Ureter (tissue), 1 donor: ENCODE measurements at places on chromosomes 16 and 17. TPM values are rescaled to one million over a fixed set of nuclear protein-coding genes. Genes with fewer than 3 reads are reported as not detected.

GRCh38 chr17:61485067-61485775, 33.0 kb downstream of the TBX4 start:
- no peak for DNase-seq

GRCh38 chr17:81515530-81516041, 3.0 kb upstream of the ACTG1 start:
- DNase-seq = no peak

- DNase-seq = no peak
These were observed 10.1 kb downstream of the KSR1 start for GRCh38 chr17:27466376-27466742.

DNA sequence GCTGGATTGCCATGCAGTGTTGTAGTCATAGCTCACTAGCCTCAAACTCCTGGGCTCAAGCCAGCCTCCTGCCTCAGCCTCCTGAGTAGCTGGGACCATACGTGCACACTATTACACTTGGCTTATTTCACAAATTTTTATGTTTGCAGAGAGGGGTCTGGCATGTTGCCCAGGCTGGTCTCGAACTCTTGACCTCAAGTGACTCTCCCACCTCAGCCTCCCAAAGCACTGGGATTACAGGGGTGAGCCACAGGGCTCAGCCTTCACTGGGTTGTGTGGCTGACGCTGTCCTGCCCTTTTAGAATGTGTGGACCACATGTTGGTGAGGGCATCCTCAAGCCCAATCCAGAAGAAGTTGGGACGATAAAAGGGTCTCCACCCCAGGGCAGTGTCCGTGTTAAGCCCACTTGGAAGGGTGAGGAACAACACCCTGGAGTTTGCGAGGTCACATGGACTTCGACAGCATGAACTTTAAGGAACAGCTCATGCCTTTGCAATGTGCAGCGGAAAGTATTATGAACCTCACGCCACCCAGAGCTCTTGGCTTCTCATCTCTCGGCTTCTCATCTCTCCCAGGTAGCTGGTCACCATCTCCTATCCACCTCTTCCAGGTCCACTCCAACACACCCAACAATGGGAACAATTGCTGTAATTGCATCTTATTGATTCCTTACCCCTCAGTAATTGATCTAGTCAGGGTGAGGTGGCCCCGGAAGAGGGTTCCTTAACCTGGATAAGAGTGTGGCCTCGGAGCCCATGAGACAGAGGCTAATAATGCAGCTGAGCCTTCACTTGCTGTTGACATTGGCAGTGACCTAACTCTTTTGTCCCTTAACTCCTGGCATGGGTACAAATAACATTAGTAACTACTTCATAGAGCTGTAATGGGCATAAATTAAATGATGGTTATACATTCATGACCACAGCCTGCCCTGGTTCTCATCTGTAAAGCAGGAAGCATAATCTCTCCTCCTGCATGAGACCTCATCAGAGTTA, 6.7 kb downstream of the FOXL1 start:
- no peak for DNase-seq

GRCh38 chr17:56891751-56892150, 22.1 kb downstream of the TRIM25 start:
- DNase-seq = no peak

The CSH2 gene
- not detected for total RNA-seq

The GP1BA gene
- total RNA-seq = not detected

The ITGAL gene
- 8.9 TPM for total RNA-seq
